ENCODE measurements at places on chromosomes 5 and 9.

DNA sequence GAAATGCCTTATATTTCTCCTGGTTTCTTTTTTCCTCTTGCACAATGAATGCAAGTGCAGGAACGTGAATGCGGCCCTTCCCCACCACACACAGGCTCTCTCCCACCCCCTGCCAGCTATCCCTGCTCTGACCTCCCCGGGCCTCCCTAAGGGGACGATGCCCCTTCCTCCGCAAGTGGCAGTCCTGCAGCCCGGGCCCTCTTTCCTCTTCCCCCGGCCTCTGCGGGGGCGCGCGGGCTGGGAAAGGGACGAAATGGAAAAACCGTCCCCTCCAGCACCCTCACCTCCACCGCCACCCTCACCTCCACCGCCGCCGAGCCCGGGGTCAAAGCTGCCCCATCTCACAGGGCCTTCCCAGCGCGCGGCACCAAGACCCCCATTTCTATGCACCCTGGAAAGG is 44.7 kb downstream of the GAS1 start:
- no peak for DNase-seq

DNA sequence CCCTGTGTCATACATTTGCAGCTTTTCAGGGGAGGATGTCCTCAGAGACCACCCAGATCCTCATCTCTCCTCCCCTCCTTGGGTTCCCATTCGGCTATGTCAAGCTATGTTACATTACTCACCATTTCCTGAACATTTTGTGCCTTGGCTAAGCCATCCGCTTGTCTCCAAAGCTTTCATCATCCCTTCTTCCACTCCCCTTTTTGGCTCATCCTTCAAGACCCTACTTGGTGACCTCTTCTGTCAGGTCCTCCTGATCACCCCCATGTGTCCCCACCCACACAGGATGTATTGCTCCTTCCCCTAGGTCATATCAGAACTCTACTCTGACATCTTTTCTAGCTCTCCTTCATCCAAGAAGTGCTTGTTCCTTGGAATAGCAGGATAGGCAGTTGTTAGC is 81.8 kb downstream of the BOD1 start:
- DNase-seq, result no peak

- no peak for DNase-seq
Measured at GRCh38 chr5:169440107-169440705, 139.3 kb upstream of the SLIT3 start.

GRCh38 chr9:121562301-121562700 is 62.7 kb upstream of the GGTA1 start:
- DNase-seq, result no peak

GRCh38 chr9:128902351-128903078 is 18.3 kb upstream of the PHYHD1 start:
- DNase-seq, result peak; percentile 46

GRCh38 chr9:132014218-132014805 is 65.4 kb downstream of the MED27 start:
- no peak for DNase-seq

- no peak for DNase-seq
Measured at GRCh38 chr9:91943478-91944470, 6.3 kb downstream of the ROR2 start.

DNA sequence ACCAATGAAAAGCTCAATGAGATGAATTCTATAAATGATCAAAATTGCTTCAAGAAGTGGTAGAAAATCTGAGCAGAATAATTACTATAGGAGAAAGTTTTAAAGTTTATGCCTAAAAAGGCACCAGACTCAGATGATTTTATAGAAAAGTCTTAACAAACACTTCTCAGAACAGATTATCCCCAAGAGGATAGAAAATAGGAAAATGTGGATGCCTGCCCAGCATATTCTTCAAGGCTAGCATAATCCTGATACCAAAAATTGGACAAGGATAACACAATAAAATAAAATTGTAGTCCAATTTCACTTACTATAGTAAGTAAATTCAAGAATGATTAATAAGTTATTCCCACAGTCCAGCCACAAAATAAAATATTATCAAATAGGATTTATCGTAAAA is 397.0 kb downstream of the NR2F1-AS1 start:
- DNase-seq, result no peak

GRCh38 chr5:175840050-175840841 is 31.1 kb upstream of the CPLX2 start:
- no peak for DNase-seq

DNA sequence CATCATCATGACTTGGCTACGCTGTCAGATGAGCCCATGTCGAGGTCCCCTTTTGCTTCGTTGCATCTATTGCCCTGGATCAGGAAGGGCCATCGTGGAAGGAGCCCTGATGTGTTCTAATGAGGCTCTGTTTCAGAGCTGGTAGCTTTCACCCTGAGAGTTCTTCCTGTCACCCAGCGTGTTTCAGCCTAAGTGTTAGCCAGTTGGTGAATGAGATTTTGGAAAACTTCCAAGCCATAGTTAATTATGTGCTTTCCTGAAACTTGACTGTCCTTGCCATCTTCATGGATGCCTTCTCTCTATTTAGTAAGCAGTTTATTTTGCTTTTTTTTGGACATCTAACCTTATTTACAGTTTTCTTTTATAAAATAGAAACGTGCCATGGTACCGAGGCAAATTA is 1695.4 kb upstream of the WWC1 start:
- DNase-seq, result no peak

DNA sequence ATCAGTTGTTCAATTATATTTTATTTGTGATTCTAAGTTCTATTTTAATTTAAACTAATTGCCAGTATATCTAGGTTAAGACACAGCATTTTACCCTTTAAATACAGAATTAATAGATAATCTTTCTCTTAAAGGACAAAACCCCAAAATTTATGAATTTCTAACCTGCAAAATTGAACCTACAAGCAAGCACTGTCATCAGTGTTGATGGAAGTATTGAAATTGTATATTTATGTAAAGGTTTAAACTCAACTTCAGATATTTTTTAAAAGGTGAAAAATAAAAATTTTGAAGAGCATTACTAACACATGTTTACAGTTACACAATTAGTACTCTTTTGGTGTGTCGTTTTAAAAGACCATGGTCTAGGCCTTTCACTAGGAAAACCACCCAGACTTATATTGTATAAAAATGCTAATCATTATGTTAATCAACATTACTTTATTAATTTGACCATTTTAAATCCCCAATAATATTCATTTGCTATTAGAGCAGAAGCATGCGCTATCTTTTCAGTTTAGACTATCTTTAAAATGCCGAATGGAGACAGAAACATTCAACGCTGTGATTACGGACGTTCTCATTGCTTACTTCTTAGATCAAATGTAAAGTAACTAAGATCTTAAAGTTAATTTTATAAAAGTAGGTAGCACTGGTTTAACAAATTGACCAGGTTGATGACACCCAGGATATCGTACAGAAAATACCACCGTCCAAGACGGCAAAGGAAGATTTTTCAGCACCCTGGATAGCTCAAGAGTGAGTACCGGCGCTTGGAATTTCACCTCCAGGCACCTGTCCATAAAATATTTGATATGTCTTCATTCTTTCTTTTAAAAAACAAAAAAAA is 3.2 kb downstream of the OTP start:
- DNase-seq, result no peak

DNA sequence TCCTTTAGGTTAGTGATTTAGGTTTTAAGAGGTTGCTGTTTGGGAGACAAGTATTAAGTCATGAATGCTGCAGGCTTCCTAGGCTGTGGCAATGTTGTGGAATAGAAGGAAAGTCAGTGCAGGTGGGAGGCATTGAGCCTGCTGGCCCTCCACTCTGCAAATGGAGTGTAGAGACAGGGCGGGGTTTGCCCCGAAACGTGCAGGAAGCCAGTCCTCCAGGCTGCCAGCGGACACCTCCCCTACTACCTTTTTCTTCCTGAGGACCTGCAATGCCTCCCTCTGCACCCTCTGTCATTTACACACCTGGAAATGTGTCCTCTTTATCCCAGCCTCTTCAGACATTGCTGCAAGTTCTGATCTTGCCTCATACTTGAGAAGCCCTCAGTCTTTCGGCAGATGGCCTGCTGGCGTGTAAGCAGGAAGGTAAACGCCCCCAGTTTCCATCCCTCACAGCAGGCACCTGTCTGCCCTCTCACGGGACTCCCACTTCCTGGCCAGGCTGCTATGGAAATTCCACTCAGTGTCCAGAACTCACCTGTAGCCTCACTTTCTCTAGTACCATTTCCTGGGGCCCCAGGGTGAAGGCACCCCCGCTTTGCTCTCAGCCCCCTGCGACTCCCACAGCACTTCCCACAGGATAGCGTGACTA is 81.6 kb upstream of the BOD1 start:
- DNase-seq, result no peak

DNA sequence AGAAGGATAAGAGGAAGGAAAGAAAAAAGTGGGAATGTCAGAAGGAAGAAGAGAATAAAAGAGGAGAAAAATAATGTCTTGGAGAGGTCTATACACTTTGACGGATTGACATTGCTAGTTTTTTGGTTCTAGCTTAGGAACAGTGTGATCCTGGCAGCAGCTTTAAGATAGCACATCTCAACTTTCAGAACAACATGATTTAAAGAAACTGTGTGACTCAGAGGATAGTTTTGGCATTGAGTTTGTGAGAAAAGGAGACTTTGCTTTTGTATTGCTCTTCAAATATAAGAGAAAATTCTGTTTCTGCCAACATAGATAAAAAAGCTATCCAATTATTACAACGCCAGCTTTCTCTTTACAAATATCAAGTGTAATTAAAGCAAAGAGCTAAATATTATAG is 260.7 kb upstream of the ARRDC3 start:
- no peak for DNase-seq

DNA sequence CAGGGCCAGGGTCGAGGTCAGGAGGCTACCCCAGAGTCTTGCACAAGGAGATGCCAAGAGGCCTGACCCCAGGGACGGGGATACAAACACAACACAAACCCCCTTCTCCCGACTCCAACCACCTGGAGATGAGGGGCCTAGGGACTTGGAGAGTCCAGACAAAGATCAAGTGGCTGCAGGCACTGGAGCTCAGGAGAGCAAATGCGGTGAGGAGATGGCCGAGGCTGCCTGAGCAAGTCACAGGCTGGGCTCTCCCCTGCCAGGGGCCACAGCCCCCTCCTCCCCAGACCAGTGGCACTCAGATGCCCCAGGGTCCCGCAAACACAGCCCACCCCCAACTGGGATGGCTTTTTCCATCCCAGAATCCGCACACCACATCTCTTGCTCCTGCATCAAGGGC is 15.8 kb downstream of the SH3GLB2 start:
- no peak for DNase-seq

DNA sequence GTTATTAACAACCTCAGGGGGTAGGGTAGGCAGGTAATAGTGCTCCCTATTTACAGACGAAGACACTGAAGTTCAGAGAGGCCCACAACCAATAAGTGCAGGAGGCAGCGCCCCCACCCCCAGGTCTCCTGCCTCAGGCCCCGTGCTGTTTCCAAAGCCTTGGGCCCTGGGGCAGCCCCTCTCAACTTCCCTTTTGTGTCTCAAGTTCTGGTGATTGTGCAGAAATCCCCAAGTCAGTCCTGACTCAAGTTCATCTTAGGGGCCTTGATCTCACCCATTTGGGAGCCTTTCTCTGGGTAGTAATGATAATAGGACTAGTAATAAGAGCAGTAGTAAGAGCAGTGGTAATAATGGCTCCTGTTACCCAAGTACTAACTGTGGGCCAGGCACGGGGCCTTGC is 35.5 kb upstream of the ASS1 start:
- DNase-seq, result no peak

DNA sequence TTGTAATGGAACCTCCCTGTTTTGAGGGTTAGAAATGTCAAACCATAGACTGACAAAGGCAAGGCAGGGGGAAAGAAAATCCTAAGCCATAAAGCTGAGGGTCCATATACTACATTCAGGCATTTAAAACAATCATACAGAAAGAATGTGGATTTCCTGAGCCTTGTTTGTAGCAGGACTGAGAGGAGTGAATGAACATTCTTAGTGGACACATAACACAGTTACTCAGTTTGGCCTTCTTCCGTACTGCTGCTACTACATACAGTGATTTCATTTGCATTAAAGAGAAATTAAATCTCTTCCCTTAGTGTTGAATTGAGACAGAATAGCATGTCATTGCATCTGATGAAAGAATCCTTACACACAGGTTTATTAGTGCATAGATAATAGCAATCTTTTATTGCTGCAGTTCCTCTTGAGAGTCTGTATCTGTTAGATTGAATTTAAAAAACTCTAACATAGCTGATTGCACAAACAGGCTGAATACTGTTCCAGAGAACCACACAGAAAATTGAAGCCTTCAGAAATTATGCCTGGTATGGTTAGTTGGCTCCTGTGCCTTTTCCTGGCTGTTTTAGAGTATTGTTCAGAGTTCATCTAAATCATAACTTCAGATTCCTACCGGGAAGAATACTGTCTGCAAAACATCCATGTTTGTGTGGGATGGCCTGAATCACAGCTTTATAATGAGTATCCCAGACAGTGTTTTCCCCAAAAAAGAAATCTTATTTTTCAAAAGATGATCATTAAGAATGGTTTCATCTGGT is 2.0 kb upstream of the MTX3 start:
- no peak for DNase-seq

DNA sequence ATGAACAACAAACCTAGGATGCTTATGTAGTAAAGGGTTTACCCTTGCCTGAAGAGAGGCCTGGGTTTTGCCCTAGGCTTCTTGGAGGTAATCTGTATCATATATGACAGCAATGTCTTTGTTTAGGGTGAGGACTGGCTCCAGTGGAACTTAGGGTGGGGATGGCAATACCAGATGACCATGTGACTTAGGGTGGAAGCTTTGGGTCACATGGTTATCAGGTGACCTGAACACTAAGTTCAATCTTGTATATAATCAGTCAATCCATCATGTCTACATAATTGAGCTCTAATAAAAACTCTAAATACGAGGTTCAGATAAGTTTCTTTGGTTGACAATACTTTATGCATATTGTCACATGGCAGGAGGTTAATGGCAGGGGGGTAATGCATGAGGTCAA is 10.6 kb upstream of the PPP2R2B start:
- DNase-seq, result no peak

- no peak for DNase-seq
Measured at GRCh38 chr5:77650686-77651085, 12.2 kb upstream of the OTP start.

DNA sequence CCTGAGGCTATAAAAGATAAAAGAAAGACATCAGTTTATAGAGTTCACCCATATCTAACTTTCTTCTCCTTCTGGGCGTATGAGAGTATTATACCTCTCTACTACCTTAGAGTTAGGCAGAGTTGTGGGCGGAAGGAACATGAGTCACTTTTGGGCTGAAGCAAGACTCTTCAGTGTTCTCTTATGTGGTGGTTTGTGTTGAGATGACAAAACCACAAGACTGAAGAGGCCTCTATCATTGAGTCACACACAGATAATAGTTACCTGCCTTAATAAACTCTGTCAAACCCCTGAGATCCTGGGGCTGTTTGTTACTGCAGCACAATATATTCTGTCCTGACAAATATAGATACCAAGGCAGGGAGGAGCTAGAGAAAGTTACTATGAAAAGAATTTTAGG is 184.2 kb downstream of the EFNA5 start:
- no peak for DNase-seq
